ENCODE measurements at places on chromosomes 3 and 15.

DNA sequence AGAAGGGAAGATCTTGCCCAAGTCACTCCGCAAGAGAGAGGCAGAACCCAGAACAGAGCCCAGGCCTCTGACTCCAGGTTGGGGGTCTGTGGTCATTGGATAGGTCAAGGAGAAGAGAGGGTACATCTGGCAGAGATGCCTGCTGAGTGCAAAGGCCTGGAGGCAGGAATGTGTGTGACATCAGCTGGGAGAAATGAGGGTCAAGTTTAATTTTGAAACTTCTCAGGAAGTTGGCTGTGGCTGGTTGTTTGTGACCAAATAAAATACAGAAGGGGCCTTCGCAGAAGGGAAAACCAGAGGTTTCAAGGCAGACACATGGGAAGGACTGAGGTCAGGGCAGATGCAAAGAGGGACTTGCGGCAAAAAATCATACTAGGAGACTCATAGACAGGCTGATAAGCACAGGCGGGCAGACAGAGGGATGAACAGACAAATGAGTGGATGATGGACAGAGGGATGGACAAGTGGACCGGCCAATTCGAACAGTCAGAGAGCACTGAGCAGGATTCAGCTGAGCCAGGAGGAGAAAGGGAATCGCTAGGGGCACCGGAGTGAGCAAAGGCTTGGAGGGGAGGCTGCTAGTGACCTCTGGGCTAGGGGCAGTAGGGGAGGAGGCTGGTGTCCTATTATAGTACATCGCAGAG, 28.8 kb upstream of the CACNA2D2 start:
- DNase-seq: no peak

GRCh38 chr3:177833332-177833731, 636.0 kb upstream of the TBL1XR1 start:
- no peak for DNase-seq

- no peak for DNase-seq
Measured at GRCh38 chr3:181969925-181970324, 258.2 kb downstream of the SOX2 start.

DNA sequence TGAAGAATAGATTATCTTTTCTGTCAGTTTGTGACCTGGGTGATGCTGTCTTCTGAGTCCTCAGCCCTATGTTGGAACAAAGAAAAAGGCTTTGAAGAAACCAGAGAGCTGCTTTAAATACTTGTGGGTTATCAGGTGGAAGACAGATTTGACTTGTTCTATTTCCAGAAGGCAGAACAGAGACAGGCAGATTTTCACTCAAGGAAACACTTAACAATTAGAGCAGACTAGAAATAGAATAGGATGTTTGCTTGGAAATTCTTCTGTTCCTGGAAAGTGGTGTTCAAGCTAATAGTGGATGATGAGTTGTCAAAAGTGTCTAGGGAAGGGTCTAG, 219.4 kb downstream of the UBE2E2 start:
- DNase-seq: no peak

- no peak for DNase-seq
Measured at GRCh38 chr3:86175593-86176444, 815.1 kb downstream of the VGLL3 start.

- no peak for DNase-seq
Measured at GRCh38 chr15:33492434-33493052, 181.8 kb downstream of the RYR3 start.

GRCh38 chr3:49269443-49270155, 7.4 kb downstream of the C3orf62 start:
- no peak for DNase-seq

DNA sequence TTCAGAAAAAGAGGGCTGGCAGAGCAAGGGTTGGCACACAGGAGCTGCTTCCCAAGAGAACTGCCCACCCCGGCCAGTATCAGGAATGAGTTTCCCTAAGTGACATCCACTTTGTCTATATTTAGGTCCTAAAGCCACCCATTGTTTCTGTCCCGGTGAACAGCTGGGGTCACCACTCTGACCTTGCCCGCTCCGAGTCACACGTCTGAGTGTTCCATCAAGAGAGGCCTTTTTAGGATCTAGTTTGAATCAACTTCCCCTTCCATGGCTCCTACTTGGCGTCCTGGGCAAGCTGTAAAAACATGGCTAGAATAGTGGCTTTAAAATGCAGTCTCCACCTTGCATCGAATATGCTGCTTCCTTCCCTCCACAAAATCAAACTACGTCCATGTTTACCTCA, 109.6 kb upstream of the ARHGEF3 start:
- DNase-seq: no peak

- no peak for DNase-seq
Measured at GRCh38 chr3:173267716-173268115, 126.7 kb upstream of the SPATA16 start.

- DNase-seq: no peak
Measured at GRCh38 chr15:48644827-48645557, 517 bp downstream of the FBN1 start.

- DNase-seq: no peak
Measured at GRCh38 chr3:71621825-71622537, 38.5 kb upstream of the FOXP1 start.

- DNase-seq: no peak
Measured at GRCh38 chr3:136624371-136624770, 127.8 kb downstream of the STAG1 start.

- no peak for DNase-seq
Measured at GRCh38 chr15:63601704-63602185, 4.6 kb downstream of the FBXL22 start.

- DNase-seq: no peak
Measured at GRCh38 chr3:119831022-119831421, 49.1 kb downstream of the NR1I2 start.

- DNase-seq: no peak
Measured at GRCh38 chr15:60715859-60716258, 236.9 kb upstream of the ICE2 start.

DNA sequence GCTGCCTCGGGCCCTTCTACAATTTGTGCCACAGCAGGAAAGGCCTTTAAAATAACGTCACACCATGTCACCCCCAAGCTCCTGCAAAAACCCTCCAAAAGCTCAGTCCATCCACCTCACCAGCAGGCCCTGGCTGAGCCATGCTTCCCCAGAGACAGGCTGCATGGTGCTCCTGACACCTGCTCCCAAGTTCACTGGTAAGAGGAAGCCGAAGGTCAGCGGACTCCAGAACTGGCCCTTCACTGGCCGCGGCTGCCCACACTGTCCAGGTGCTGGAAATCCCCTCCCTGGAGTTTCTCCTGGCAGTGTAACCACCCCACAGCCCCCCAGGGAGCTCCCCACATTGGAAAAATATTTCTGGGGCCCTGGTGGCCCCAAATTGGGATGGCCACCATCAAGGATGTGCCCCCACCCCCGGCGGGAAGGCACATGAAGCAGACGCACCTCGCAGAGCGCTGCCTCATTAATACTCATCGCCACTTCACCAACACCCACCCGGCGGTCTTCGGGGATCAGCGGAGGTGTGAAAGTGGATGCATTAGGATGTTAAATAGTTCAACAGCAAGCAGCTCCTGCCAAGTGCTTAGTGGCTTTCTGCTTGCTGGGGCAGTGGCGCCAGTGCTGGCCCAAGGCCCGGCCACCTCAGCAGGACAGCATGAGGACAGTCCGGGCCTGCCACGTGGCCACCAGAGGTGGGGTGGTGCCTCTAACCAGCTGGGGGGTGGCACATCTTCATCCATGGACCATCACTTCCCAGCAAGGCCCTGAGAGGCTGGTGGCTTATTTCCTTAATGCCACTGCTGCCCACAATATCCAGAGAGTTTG, 146.1 kb upstream of the IQSEC1 start:
- DNase-seq: no peak

DNA sequence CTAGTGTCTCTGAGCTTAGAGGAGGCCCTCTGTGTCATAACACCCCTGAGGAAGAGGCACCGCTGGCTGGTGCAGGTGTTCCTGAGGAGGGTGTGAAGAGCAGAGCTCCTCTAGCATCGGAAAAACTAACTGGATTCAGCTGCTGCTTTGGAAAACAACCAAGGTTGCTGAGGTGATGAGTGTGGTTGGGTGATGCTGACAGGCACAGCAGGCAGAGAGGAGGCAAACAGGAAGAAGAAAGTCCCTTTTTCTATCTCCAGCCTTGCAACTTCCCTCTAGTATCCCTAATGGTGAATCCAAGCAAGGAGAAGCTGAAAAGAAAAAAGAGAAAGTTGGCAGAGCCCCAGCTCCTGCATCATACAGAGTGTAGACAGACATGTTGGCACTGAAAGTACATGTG, 3.8 kb upstream of the OR4F15 start:
- DNase-seq: no peak

DNA sequence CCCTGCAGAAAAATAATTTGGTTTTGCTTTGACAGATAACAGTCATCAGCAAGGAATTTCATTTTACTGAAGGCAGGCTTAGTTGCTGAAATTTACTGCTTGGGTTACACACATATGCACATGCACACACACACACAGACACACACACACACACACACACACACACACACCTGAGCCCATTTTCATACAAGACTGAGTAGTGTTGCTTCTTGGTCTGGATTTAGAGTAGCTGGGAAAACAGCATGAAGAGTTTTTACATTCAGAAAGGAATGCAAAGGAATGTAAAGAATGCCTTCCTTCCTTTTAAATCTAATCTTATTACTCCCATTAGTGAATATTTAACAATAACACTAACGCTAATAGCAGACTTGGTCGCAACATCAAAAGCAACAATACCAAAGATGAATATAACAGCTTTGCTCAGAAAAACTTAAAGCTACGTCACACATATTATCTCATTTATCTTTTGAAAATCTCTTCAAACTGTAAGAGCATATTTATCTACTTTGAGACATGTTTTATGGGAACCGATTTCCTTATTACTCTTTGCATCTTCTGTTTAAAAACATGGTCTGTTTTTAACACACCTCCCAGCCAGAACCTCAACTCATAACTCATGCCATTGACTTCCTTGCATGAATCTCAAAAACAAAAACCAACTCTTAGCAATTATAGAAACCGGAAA, 32.5 kb downstream of the RFTN1 start:
- no peak for DNase-seq

Data from stimulated activated CD8-positive, alpha-beta memory T cell treated with anti-CD3 and anti-CD28 coated beads, Interleukin-15, amount 100 ng/mL, for 24 hours (primary cell).